ENCODE measurements at places on chromosomes 7 and 10.

DNA sequence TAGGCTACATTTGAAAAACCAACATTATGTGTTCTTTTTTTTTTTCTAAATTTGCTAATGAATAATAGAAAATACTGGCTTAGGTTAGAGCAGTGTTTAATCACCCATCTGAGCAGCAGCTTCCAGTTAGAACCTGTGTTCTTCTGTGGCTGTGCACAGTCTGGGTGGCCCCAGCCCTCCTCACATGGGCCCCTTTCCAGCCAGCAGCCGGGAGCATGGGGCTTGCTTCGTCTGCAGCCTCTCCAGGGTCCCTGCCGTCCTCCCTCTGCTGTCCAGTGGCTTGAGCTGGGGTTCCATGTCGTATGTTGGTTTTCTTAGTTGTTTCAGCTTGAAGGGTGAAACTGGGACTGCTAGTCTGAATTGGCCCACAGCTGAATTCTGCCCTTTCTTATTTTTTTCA lies 37.3 kb downstream of the BNIP3 start:
- no peak for DNase-seq

GRCh38 chr10:97207756-97208346 lies 22.1 kb upstream of the SLIT1 start:
- no peak for DNase-seq

DNA sequence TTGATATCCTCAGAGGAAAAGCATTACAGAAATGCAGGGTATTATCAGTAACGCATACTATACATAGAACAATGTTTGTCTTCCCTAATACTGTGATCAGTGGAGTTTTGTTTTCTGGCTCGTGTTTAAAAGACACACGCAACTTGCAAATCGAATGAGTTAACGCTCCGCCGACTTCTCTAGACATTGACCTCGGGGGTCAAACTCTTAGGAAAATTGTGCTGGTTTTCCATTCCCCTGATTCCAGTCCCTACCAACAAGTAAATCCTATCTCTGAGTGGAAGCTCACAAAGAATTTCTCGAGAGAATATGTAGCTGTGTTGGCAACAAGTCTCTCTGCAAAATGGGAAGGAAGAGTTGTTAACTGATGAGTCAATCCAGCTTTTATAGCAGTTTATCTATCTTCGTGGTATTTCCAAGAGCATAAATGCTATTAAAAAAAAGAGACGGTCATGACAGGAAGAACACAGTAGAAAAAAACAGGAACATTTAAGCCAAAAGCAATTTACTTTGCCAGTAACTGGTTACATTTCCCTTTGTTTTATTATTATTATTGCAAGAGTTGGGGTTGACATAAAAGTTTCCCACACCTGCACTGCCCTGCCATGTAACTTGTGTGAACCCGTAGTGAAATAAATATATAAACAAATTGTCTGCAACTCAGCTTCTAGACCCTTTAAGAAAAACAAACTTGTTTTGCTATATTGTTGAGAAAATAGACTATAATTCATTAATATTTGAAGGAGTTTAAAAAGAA lies 144.4 kb downstream of the ARID5B start:
- no peak for DNase-seq

GRCh38 chr10:28970231-28970630 lies 292.9 kb downstream of the BAMBI start:
- no peak for DNase-seq

DNA sequence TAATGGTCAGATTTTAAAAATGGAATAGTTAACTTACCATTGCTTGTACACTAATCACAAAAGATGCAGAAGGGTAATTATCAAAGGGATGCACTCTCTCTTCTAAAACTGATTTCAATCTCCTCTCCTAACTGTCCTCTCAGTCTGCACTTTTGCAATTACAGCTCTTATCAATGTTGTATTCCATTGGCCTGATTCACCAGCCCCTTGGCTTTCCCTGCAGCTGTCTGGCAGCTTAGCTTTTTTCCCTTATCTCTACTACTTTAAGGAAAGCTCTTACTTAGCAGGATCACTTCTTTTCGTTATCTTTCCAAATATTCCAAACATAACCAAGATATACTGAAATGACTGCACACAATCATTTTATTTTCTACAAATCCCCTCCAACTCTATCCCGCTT lies 448.8 kb downstream of the GRM8 start:
- DNase-seq, result no peak

- DNase-seq, result no peak
Measured at GRCh38 chr7:158541346-158542010, 46.1 kb downstream of the PTPRN2 start.

DNA sequence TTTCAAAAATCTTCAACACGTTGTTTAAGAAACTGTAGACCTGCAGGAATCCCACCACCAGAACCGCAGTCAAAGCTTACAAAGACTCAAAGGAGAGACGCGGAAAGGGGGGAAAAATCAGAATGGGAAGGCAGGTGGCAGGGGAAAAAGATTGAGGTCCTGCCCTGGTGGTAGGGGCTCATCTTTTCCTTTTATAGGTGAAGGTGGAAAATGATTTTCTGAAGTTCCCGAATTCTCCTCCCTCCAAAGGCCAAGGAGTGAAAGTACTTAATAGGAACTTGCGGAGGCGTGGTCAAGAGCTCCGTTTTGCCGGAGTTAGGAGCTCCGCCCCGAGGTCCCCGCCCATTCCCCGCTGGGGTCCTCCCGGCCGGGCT lies 724 bp downstream of the BBIP1 start:
- DNase-seq, result no peak

GRCh38 chr7:28180364-28181147 lies at the start of gene JAZF1:
JAZF1 (minus strand) TSS chr7:28180795.
- no peak for DNase-seq

- no peak for DNase-seq
Measured at GRCh38 chr10:62585211-62585775, 211.1 kb downstream of the ZNF365 start.

GRCh38 chr7:44045226-44046014 lies 918 bp downstream of the DBNL start:
- DNase-seq, result no peak

DNA sequence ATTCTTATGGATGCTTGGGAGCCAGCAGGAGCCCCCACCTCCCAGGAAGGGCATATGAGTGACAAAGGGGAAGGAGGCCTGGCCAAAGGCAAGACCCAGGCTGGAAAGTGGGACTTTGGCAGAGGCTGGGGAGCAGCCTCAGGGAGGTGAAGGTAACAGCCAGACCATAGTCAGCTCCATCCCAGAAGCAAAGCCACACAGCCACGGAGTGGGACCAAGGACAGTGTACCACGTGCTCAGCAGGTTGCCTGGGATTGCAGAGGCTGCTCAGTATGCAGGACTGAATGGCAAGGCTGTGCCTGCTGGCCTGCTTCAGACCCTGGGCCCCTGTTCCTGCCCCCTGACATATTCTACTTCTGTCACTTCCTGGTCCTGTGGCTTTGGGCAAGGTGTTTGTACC lies 17.6 kb upstream of the GPR26 start:
- no peak for DNase-seq

DNA sequence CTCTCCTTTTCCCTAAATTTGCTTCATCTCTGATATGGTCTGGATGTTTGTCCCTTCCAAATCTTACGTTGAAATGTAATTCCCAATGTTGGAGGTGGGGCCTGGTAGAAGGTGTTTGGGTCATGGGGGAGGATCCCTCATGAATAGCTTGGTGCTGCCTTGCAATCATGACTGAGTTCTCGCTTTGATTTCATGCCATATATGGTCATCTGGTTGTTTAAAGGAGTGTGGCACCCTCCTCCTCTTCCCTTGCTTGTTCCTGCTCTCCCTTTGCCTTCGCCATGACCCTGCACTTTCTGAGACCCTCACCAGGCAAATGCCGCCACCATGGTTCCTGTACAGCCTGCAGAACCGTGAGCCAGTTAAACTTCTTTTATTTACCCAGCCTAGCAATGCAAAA lies 14.5 kb downstream of the NOBOX start:
- DNase-seq, result no peak

DNA sequence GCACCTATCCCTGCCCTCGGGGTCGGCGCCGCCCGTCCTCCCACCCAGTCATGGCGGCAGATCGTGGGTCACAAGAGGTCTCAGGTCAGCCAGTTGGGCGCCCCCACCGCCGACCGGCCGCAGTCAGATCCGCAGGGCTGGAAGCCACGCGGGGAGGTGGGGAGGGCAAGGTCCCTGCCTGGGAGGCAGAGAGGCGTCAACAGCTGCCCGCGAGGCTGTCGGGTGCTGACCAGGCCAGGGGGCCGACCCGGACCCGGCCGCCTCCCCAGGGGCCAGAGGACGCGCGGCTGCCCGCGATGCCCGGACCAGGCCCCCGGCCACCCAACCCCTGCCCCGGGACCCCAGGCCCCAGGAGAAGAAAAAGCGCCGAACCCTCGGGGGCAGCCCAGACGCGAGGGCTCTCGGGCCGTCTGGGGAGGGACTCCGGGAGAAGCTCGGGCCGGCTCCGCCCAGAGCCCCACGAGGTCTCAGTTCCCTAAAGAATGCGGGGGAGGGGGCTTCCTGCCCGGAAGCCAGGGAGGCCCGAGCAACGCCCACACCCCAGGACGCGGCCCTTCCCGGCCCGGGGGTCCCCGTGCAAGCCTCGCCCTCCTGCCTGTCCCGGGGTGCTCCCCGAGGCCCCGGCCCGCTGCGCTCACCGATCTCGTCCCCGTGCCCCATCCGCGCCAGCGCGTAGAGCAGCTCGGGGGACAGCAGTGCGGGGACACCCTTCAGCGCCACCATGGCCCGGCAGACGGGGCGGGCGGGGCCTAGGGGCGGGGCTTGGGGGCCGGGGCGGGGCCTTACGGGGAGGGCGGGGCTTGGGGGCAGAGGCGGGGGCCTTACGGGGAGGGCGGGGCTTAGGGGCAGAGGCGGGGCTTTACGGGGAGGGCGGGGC lies at the start of gene FUOM:
Gene FUOM (minus strand): TSS at position 735 of the 877 bp plus-strand sequence. CDS start 12 bp downstream, at position 723.
- no peak for DNase-seq

DNA sequence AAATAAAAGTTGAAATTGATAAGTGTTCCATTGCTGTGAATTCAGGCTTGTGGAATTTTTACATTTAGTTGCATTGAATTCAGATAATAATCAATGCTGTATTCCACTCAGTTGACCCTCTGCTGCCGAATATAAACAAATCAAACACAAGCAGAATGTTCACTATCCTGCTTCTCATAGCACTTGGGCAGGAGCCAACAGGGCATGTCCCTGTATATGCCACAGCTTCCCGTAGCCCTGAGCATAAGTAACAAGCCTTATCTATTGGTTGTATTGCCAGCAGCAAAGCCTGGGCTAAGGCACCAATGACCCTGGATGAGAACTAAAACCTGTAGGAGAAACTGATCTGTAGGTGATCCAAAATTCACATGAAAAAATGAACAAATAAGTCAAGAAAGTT lies 145.9 kb downstream of the ARHGAP12 start:
- no peak for DNase-seq

GRCh38 chr7:89772276-89772675 lies 382.0 kb upstream of the STEAP1 start:
- no peak for DNase-seq

DNA sequence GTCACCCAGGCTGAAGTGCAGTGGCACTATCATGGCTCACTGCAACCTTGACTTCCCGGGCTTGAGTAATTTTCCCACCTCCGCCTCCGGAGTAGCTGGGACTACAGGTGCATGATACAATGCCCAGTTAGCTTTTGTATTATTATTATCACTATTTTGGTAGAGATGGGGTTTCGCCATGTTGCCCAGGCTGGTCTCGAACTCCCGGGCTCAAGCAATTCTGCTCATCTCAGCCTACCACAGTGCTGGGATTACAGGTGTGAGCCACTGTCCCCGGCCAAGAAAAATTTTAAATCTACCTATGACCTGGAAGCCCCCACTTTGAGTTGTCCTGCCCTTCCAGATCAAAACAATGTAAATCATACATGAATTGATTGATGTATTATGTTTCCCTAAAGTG lies 38.8 kb downstream of the CCDC6 start:
- no peak for DNase-seq

DNA sequence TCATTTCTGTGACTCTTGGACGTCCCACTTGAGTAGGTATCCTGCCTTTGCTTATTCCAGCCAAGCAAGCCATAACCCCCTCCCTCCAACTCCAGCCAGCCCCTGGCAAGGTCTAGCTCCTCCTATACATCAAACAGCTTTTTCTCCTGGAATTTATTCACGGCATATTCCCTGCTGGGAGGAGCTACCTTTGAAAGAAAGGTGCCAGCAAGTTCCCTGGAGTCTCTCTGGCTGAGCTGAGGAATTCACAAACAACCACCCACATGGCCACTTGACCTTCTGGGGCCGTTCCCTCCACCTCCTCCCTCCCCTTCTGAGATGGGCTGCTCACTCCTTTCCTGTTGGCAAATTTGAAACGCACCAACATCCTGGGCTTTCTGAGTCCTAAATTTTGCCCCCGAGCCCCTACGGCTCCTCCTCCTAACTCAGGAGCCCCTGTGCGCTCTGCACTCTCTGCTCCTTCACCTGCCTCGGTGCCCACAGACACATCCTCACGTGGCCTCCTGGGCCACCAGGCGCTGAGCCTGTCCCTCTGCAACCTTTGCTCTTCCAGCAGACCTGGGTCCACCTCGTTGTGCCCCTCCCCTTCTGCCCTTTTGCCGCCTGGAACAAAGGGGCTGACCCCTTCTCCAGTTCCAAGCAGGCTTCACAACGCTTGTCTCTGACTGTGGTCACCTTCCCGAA lies 48.0 kb downstream of the HSPA12A start:
- no peak for DNase-seq

GRCh38 chr10:23191764-23192711 lies at the start of gene PTF1A:
PTF1A (plus strand) TSS chr10:23192312; CDS start chr10:23192531, 219 bp downstream.
- no peak for DNase-seq

- DNase-seq, result no peak
Measured at GRCh38 chr10:52318822-52319464, 4.9 kb downstream of the DKK1 start.

GRCh38 chr10:116925056-116925455 lies 75.8 kb downstream of the ENO4 start:
- no peak for DNase-seq

DNA sequence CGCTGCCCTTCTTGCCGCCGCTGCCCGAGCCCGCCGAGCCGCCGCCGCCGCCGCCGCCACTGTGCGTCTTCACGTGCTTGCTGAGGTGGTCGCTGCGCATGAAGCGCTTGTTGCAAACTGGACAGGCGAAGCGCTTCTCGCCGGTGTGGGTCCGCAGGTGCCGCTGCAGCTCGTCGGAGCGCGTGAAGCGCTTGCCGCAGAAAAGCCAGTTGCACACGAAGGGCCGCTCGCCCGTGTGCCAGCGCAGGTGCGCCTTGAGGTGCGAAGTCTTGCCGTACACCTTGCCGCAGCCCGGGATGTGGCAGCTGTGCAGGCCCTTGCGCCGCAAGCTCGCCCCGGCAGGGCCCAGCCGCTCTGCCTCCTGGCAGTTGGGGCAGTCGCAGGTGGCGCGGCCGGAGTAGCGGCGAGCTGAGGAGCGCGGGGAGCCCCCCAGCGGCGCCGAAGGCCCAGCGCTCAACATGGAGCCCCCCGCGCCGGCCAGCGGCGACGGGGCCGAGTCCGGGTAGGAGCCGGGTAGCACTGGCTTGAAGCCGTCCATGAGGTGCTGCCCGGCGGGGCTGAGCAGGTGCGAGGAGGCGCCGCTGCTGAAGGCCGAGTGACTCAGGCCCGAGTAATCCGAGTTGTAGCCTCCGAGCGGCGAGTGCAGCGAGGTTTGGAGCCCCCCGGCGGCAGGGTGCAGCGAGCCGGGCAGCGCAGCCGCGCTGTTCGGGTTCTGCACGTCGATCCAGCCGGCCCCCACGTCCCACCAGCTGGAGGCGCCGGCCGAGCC lies 2.1 kb downstream of the SP8 start:
- no peak for DNase-seq

- DNase-seq, result no peak
Measured at GRCh38 chr7:115435178-115435577, 513.3 kb downstream of the MDFIC start.

GRCh38 chr7:22601003-22601402 lies 101.0 kb upstream of the STEAP1B start:
- DNase-seq, result no peak

All from C1 segment of cervical spinal cord (tissue), 14 donors.